ENCODE measurements at places on chromosomes 4 and X.
A peak's percentile ranks its signal among the peaks of the same experiment; 100 is the strongest.

DNA sequence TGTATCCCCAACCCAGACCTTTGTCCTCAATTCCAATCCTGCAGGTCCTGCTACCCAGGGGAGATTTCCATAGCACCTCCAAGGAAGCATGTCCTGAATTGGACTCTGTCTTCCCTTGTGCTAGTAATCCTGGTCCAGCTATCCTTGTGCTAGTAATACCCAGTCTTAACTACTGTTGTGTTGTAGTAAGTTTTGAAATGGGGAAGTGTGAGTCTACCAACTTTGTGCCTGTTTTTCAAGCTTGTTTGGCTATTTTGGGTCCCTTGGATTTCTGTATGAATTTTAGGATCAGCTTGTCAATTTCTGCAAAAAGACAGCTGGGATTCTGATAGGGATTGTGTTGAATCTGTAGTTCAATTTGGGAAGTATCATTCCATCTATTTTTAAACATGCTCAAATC, 51.4 kb downstream of the CD99L2 start:
- DNase-seq, result peak; percentile 70

DNA sequence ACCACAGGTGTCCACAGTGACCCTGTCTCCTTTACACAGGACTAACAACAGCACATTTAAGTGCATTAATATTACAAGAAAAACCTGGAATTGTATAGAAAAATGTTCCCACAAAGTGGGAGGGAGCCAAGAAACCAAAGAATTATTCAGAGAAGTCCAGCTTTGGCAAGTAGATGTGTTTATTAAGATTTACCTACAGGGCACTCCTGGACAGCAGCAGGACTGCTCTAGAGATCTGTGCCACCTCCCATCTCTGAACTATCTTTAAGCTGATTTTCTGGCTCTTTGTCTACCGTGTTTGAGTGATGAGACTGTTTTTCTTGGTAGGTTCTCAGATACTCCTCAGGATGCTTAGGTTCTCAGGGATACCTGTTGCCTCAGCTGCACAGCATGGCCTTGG, 38.3 kb upstream of the HPSE start:
- DNase-seq, result no peak

GRCh38 chrX:46912098-46912602, at the start of gene JADE3:
TSS of gene JADE3 (plus strand) at chrX:46912421. CDS start at chrX:46984895, 72,474 bp downstream.
- DNase-seq, result peak; percentile 85

DNA sequence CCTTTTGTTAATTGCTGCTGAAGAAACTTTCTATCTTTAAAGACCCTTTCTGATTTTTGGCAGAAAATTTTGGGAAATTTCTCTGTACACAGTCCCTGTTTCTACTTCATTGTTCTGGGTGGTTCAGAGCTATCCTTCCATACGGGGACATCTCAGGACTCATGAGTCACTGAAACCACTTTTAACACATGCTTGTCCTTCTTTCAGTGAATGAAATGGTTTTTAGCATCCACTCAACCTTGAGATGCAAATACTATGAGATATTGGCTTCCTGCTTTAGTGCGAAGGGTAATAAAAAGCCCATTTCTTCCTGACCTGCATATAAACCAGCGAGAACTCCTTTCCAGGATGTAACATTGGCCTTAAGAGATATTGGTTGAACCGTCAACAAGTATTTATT, 158.0 kb downstream of the REPS2 start:
- no peak for DNase-seq

- DNase-seq, result peak; percentile 97
These were observed 64.9 kb upstream of the SCOC start for GRCh38 chr4:140308366-140309123.

DNA sequence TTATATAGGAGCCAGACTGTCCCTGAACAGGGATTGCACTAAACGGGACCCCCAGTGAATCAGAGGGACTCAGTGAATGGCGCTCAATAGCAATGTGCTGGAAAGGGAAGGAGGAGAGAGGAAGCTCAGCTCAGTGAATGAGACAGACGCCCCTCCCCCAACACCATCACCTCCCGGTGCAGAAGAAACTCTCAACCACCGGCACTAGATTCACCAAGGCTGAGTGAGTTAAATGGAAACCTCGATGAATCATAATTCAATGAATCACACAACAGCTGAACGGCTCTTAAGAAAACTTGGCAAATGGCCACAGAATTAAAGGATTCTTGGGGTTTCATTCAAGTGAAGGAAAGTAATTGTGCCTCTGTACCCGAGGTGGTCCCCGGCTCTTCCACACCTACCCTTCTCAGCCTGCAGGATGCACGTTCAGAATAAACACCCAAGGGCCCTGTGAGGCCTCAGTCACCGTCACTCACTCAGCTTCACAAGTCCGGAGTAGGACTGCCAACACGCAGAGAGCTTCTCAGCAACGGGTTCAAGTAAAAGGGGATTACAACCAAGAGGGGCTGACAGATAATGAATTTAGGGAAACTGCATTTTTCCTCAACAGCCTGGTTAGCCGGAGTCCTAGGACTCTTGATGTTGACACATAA, 29.3 kb downstream of the CRMP1 start:
- no peak for DNase-seq

GRCh38 chr4:98503676-98504075, 154.7 kb downstream of the TSPAN5 start:
- no peak for DNase-seq

DNA sequence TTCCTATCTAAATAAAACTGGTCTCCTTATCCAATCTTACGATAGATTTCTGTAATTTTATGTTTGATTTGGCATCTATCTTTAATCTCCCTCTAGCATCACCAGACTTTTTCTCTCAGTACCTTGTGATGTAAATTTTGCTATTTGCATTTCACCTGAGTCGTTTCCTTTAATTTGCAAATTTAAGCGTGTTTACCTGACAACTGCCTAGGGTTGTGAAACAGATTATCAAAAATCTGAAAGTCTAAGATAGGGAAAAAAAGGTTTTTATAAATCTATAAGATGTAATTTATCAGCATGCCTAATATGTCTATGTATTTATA, 39.4 kb upstream of the TMPRSS11E start:
- DNase-seq, result no peak

- no peak for DNase-seq
These were observed 334.6 kb downstream of the PCDH10 start for GRCh38 chr4:133483600-133484246.

DNA sequence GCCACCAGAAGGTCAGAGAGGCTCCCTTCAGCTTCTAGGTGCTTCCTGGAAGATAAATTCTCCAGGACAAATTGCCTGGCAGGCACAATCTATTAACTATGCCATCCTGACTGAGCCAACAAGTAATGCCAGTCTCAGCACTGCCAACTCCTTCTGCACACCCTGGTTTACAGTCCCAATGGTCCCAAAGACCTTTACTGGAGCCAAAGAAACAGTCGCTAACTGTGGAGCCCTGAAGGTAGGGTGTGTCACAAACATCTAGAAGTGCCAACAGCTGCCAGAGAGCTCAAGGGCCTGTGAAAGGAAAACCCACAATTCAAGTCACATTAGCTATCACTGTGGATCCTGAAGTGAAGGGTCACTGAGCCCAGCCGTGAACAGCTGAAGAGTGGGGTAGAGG, 34.9 kb upstream of the CITED1 start:
- DNase-seq, result no peak

DNA sequence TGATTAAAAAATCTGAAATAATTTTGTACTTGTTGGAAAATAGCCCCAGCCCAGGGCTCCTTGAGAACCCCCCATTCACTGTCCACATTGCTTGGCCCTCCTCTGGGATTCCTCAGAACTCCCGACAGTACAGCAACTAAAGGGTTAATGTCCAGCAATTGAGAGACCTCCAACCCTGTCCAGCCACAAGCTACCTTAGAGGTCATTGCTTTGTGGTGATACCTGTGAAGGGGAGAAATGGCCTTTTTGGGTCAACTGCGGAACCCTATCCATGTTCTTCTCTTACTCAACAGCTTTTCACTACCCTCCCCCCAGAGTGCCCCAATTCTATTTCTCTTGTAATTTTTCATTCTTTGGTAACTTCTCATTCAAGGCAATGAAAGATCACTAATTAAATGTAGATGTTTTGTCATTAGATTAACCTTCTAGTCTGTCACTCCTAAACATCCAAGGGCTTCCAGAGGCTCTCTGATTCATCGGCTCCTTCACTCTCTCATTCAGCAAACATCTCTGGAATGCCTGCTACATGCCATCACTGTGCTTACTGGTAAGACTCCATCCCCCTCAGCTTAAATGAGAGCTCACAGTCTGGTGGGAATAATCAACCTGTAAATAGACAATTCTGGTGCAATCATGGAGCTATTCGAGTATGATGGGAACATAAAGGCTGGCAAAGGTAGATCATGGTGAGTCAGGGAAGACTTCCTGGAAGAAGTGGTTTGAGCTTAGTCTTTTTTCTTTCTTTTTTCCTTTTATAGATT, 241.4 kb upstream of the PGRMC2 start:
- DNase-seq, result no peak

- no peak for DNase-seq
These were observed 17.1 kb upstream of the C1QTNF7 start for GRCh38 chr4:15410750-15411149.

DNA sequence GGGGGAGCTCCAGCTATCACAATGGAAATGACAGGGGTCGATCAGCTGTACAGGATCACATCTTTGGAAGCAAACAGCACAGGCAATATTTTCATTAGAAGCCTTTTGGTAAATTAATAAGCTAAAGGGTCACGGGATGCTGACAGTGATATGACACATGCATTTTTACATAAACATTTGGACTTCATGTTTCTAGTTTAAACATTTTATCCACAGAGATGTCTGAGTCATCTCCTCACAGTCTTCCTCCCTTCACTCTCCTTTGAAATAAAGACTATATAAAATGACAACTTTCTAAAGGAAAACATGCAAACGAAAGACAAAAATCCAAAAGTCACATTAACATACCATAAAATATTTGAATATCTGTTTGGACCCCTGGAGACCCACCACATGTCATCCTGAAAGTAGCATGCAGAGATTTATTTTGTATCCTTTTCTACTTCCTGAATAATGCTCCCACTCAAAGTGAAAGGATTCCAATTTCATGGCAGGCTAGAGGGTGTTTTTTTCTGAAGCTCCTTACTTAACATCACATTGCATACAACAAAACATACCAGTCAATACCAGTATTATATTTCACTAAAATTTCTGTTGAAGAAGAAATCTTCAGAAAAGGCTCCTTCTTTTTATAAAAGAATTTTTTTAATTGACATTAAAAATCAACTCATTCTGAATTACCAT, 200.1 kb upstream of the PPARGC1A start:
- DNase-seq, result no peak

DNA sequence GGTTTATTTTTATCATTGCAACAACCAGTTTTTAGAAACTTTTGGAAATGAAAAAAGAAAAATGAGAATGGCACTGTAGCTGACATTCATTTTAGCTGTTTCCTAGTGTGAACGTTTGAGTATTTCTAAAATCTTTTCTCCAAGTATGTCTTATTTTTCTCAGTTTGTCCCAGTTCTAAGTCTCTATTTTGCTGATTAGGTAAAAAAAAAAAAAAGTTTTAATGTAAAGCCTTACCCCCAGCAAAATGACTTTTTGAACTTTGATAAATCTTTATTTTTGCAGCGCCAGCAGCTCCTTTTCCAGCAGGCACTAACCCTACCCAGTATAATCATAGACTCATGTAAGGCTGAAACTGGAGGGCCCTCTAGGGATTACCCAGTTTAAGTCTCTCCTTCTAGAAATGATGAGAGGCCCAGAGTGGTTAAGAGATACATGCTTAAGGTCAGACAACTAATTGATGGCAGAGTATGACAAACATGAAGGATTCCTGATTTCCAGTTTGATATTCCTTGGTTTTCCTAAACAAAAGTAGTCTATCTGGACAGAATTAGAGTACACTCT, 84.3 kb upstream of the SLC4A4 start:
- DNase-seq, result no peak
